DMS79 (cell line): ENCODE measurements at places on chromosomes 4 and X.

- DNase-seq = no peak
These were observed 13.9 kb downstream of the ANAPC10 start for GRCh38 chr4:145083891-145084605.

DNA sequence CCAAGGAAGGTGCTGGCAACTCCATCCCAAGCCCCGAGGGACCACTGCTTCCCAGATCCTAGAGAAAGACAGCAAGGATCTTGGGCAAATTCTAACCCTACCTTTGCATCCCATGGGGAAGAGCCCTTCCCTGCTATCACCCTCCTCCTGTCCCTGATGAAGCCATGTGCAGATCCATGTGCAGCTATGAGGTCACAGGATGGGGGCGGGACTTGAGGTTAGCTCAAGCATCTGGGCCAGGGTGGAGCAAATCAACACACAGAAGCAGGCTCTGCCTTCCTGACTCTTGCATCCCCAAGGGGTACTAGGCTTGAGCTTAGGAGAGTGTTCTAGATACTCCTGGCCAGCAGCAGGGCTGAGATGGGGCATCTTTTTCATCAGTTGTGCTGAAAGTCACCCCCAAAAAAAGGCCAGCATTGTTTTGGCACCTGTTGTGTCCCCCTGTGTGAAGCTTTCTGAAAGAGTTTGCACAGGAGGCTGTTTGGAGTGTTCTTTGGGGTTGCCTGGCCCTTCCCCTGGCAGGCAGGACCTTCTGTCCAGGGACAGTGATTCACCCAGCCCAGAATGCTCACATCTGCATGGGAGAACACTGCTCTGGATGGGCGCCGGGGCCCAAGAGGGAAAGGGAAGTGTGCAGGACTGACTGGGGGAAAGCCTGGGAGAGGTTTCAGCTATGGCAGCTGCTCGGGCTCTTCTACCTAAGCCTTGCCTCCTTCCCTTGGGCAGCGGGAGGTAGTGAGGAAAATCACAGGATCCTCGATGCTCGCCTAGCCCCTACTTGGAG lies 50.8 kb downstream of the PRPS1 start:
- no peak for DNase-seq

- no peak for DNase-seq
These were observed 315.7 kb downstream of the FBXW7 start for GRCh38 chr4:152220201-152220666.

- no peak for DNase-seq
These were observed 1.3 kb upstream of the CXorf65 start for GRCh38 chrX:71107762-71108360.

GRCh38 chr4:53547983-53548382 lies 43.3 kb downstream of the LNX1 start:
- no peak for DNase-seq

GRCh38 chr4:59518005-59518823 lies 1681.9 kb upstream of the ADGRL3 start:
- DNase-seq = no peak

DNA sequence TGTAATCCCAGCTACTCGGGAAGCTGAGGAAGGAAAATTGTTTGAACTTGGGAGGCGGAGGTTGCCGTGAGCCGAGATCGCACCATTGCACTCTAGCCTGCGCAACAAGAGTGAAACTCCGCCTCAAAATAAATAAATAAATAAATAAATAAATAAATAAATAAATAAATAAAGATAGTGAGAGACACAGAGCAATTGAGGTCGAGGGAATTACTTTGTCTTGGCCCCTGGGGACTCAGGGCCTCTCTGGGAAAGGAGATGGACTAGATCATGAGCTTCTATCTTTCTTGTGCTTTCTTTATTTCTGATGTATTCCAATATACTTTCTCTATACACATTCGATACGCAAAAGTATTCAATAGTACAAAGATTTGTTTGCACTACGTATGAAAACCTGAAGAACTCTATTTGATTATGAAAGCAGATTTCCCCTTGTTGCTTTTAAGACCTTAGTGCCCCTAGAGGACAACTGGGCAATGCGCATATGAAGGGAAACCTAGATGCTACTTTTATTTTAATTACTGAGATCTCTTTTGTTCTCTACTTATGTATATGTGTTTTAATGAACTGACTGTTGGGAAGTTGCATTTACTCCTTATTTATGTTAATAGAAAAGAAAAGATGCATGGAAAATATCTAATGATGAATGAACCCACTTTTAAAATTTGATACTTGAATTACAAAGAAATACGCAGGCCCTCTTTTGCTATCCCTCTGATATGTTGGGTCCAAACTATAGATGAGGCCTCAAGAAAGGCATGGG lies 12.8 kb upstream of the ELOVL6 start:
- no peak for DNase-seq

- DNase-seq = no peak
These were observed 13.4 kb upstream of the DHRSX start for GRCh38 chrX:2514131-2514530.

GRCh38 chrX:153863251-153863991 lies 22.6 kb downstream of the L1CAM start:
- no peak for DNase-seq

GRCh38 chr4:67581208-67581857 lies 22.8 kb downstream of the STAP1 start:
- no peak for DNase-seq

DNA sequence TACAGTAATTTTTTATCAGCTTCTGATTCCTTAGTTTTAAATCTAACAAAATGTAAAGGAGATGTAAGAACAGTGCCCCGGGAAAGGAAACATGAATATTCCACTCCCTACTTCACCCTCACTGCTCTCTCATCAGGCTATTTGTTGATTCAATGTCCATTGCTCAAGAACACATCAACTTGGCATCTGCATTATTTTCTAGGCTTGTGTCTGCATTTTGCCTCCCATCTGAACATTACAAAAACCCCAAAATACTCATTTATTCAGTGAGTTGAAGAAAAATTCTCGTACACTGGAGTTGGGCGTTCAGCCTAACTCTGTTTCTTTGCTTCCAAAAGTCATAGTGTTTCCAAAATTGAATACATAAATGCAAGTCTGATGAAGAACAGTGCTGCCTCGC lies 25.6 kb downstream of the ARHGAP6 start:
- DNase-seq = no peak

DNA sequence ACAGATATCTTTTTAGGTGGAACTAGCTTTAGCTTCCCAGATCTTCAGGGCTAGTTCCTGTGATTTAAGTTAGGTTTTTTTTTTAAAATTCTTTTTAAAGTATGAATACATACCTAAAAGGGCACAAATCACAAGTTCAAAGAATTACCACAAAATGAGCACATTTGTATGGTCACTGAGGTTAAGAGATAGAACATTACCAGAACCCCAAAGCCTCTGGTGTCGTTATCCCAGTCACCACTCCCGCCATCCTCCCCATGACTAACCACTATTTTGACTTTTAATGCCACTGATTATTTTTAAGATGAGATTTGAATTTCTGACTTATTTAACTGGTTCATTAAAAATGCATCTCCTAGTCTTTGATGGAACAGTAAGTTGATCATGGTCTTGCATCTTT lies 5.4 kb downstream of the PGK1 start:
- no peak for DNase-seq

DNA sequence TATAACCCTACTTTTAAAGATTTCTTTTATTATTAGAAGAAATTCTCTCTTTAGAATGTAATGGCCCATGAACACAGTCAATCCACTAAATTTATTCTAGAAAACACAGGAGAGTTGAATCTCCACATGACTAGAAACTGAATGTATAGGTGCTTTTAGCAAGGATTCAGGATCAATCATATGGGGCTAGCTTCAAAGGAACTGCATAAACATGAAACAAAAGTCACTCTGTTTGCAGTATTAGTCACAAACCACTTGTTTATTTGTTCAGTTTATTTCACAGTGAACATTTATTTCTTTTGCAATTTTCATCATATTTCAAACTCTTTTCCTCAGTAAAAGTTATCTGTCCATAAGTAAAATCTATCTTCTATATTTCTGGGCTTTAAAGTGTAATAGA lies 1604.6 kb downstream of the PCDH18 start:
- DNase-seq = no peak
